Activated naive CD8-positive, alpha-beta T cell treated with anti-CD3 and anti-CD28 coated beads for 36 hours (primary cell): ENCODE measurements at places on chromosomes 12 and 14. TPM values are rescaled to one million over a fixed set of nuclear protein-coding genes. Genes with fewer than 3 reads are reported as not detected.

The CMA1 gene
- total RNA-seq = 0.50 TPM

The KCNC2 gene
- not detected for total RNA-seq

The LRRK2 gene
- 0.80 TPM for total RNA-seq

The C12orf50 gene
- not detected for total RNA-seq

The TPH2 gene
- total RNA-seq = not detected

The TSPAN8 gene
- not detected for total RNA-seq

The LRCOL1 gene
- not detected for total RNA-seq

The KRT78 gene
- not detected for total RNA-seq

The TAS2R8 gene
- total RNA-seq = not detected

The LGMN gene
- total RNA-seq = 3.7 TPM
